ENCODE measurements at places on chromosomes 7 and 10.

- DNase-seq = no peak
Observed at GRCh38 chr7:127390817-127391590, 1.5 kb downstream of the ZNF800 start.

GRCh38 chr10:62464308-62464707 lies 90.1 kb downstream of the ZNF365 start:
- DNase-seq = no peak

DNA sequence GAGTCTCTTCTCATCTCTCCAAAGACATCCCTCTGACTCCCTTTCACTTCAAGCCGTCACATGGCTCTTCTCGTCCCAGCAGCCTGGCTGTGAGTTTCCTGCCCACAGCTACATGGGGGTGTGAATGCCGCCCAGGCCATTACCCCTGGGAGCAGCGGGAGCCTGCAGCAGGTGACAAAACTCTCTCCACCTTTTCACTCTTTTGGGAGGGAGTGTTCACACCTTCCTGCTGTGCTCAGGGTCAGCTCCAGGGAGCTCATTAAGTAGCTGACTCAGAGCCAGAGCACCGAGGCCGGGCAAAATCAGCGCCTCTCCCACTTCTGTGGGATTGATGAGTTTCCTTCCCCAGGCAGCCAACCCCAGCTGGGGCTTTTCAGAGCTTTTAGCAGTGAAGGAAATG lies 271.3 kb downstream of the TYW1 start:
- no peak for DNase-seq

GRCh38 chr7:124457841-124458240 lies 307.8 kb downstream of the GPR37 start:
- no peak for DNase-seq

- no peak for DNase-seq
Observed at GRCh38 chr10:29535778-29536453, 98.9 kb downstream of the SVIL start.

GRCh38 chr10:15122477-15123030 lies 25.4 kb downstream of the RPP38 start:
- DNase-seq = no peak

- DNase-seq = no peak
Observed at GRCh38 chr10:15290150-15290549, 80.9 kb downstream of the FAM171A1 start.

GRCh38 chr7:159328096-159328495 lies 183.4 kb upstream of the VIPR2 start:
- DNase-seq = no peak

DNA sequence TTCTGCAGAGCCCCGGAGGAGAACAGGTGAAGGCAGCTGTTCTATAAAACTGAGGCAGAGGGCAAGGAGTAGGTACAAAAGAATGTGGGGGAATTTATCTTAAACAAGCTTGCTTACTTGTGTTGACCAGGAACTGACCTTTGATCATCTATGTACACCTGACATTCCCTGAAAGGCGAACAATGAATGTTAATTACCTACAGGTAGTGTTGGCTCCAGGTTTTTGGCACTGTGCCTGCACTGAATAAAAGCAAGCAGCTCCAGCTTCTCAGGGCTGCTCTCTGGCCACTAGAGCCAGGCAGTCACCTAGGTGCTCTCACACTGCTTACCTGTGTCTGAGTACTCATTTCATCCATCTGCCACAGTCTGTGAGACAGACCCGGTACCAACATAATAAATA lies 87.0 kb downstream of the RAPGEF5 start:
- DNase-seq = no peak

DNA sequence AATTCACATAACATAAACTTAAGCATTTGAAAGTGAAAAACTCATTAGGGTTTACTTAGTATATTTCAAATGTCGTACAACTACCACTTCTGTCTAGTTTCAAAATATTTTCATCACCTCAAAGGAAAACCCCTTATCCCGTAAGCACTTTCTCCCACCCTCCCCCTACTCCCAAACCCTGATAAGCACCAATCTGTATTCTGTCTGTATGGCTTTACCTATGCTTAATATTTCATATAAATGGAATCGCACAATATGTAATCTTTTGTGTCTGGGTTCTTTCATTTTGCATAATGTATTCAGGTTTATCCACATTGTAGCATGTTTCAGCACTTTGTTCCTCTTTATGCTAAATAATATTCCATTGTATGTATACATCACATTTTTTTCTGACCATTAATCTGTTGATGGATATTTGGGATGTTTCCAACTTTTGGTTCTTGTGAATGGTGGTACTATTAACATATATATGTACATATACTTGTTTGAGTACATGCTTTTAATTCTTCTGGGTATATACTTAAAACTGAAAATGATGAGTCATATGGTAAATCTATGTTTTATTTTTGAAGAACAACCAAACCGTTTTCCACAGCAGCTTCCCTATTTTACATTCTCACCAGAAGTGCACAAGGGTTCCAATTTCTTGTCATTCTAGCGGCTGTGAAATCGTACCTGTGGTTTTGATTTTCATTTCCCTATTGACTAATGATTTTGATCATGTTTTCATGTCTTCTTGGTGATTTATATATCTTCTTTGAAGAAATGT lies 6.2 kb upstream of the STARD3NL start:
- DNase-seq = no peak

DNA sequence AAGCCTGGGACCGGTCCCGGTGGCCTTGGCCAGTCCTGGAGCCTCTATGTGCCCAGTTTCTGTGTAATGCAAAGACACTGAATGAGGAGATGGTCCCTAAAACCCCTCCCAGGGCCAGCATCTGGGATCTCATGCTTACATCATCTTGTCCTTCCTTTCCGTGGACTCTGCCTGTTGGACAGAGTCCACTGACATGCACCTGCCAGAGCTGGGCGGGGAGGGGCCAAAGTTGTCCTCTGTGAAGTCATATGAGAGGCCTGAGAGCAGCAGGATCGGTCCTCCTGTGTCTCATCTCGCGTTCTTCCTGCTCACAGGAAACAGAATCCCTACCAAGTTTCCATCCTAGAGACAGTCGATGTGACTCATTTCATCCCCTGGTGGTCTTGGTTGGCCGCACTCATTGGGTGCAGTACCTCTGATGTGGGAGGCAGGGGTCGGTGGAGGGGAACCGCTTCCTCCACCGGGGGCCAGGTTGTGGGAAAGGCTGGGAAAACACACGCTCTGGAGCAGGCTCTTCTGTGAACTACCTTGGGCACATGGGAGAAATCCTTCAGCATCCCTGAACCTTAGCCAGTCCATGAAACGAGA lies 389.6 kb upstream of the PODXL start:
- no peak for DNase-seq

DNA sequence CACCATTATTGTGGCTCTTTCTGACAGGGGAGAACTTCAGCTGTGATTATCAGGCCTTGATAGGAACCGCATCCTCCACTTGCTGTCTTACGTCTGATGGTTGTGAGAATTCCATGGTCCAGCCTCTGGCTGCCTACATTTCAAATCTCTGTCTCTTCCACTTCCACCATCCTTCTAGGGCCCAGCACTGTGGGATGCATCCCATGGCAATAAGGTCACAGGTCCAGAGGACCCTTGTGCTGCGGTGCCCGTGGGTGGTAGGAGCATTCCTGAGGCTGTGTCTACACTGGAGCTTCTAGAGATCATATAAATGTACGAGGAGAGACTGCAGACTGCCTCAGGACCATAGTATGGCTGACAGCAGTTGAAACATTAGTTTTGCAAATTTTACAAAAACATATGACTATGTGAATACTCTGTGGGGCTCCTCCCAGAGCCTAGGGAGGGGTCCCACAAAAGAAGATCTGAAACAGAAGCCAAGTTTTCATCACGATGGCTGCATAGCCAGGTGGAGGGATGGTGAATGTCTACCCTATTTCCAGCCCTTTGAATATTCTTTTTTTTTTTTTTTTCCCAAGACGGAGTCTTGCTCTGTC lies 11.8 kb downstream of the CALML3 start:
- no peak for DNase-seq

DNA sequence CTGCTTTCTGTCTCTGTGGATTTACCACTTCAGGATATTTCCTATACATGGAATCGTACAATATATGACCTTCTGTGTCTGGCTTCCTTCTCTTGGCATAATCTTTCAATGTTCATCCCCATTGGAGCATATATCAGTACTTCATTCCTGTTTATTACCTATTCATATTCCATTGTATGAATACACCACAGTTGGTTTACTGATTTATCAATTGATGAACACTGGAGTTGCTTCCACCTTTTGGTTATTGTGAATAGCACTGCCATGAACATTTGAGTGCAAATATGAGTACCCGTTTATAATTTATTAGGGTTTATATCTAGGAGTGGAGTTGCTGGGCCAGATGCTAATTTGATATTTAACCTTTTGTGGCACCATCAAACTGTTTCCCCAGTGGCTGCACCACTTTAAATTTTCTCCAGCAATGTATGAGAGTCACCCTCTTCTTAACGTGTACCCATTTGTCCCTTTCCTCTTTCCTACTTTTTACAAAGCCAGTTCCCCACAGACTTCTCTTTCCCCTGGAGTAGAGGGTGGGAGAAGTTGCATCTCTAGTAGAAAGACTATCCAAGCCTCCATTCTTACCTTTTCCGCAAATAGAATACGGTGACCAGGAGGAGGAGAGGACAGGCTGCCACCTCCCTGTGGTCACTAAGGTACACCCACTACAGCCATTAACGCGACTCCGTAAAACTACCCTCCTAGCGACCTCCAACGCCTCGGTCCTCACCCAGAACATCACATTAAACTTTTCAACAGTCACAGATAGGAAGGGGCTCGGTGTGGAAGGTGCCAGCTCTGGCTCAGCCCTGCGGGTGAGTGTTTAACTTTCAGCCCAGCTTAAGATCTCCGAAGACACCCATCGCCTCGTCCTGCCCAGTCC lies 25.6 kb downstream of the SCD start:
- DNase-seq = no peak

GRCh38 chr10:111209692-111210091 lies 132.9 kb downstream of the ADRA2A start:
- DNase-seq = no peak

DNA sequence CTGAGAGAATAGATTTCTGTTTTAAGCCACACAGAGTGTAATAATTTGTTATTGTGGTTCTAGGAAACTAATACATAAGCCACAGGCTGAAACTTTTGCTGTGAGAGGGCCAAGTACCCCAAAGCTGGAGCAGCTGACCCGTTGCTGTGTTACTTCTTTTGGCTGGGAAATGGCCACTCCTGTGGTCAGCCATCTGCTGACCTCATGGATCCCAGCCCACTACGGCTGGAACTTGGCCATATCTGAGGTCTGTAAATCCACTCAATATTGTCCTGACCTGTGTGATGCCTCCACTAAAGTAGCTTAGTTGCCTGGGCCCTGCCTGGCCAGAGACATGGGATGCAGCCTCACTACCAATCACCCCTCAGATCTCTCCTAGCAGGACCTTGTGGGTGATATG lies 17.4 kb upstream of the LOXL4 start:
- DNase-seq = no peak

- DNase-seq = no peak
Observed at GRCh38 chr7:44172803-44173424, 16.3 kb downstream of the GCK start.

- no peak for DNase-seq
Observed at GRCh38 chr10:15558136-15558535, 161.6 kb downstream of the ITGA8 start.

GRCh38 chr7:124310934-124311390 lies 278.1 kb upstream of the TMEM229A start:
- DNase-seq = no peak

DNA sequence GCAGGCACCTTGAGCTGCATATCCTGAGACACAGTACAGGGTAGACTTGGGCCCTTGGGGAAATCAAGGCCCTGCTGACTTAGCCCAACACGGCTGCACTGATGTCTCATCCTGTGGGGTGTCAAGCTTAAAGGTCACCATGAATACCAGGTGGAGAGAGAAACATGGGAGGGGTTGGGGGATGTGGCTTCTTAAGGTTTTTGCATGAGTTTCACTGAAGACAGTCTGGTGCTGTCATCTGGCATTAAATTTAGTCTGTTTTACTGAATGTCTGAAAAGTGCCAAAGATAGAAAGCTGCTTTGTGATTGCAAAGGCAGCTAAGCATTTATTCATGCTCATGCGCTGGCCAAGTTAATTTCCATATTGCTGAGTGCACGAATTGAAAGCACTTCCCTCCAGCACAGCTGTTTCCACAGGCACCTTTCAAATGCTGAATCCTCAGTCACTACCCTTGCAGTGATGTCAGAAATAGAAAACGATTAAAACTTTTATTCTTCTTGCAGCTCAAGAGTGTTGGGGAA lies 102.1 kb downstream of the OSBPL3 start:
- DNase-seq = no peak

DNA sequence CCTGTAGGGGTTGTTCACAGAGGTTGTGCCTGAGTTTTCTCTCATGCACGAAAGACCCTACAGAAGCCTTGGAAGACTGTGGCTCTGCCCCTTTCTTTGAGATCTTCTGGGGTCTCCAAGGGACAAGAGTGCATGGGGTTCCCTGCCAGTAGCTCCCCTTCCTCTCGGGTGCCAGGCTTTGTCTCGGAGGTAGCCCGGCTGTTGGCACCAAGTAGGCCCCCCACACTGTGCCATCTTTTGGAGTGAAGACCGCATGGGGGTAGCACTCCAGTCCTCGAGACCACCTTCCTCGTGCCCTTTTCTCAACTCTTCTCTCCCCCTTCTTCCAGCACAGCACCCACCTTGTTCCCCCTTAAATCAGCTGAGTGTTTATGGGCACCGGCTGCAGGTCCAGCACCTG lies 41.6 kb downstream of the OAT start:
- DNase-seq = no peak

DNA sequence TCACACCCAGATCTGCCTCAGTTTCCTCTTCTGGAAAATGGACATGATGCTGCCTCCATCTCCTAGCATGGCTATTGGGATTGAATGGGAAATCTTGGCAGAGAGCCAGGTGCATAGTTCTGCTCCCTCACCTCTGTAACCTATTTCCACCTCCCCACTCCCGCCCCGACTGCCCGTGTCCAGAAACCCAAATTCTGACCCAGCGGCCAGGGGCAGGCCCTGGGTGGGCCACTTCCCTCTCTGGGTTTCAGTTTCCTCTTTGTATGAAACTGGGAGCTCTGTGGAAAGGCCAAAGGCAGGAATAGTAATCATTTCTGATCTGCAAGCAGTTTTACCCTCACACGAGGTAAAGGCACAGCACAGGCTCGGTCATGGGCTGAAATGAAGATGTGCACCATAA lies 74.1 kb upstream of the DUSP5 start:
- DNase-seq = no peak

- DNase-seq = no peak
Observed at GRCh38 chr7:81574723-81575326, 195.0 kb downstream of the HGF start.

DNA sequence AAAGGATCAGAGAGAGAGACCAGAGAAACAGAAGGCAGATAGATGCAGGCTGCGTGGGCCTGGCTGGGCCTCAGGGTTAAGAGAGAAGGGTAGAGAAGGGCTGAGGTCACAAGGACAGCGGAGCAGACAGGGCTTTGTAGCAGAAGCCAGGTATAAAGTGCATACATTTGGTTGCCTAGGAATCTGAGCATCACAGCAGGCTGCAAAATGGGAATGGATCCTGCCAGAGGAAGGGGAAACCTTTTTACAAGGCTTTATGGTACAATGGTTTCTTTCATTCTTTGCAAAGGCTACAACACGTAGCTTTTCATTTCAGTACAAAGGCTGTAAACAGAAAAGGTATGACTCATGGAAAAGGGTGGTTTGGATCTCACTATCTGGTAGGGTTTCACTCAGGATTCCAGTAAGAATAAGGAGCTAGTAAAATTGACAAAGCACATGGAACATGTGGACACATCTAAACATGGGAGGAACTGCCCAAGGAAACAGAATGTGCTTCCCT lies 275.1 kb downstream of the DOCK4 start:
- no peak for DNase-seq

GRCh38 chr10:18474118-18474455 lies 177.3 kb downstream of the NSUN6 start:
- DNase-seq = no peak

All from stimulated activated CD8-positive, alpha-beta memory T cell treated with anti-CD3 and anti-CD28 coated beads, Interleukin-15, amount 100 ng/mL, for 4 hours (primary cell).